ENCODE measurements at places on chromosomes 1 and 21. TPM values are rescaled to one million over a fixed set of nuclear protein-coding genes. Genes with fewer than 3 reads are reported as not detected.

Gene ANGPTL1
- not detected for total RNA-seq

Gene SAMD11
- total RNA-seq, result 16.2 TPM

Gene OR10J4
- total RNA-seq, result not detected

Gene TCHH
- total RNA-seq, result 0.30 TPM

Gene NCF2
- 1.1 TPM for total RNA-seq

Gene RGS8
- not detected for total RNA-seq

Gene ALG14
- 8.1 TPM for total RNA-seq

Gene C1orf56
- 6.2 TPM for total RNA-seq

Gene AIRE
- not detected for total RNA-seq

Gene SPATA6
- 1.3 TPM for total RNA-seq

Gene RSBN1
- 4.4 TPM for total RNA-seq

Gene FAM72B
- total RNA-seq, result 6.6 TPM

Gene MYOC
- total RNA-seq, result not detected

Gene GUCA2A
- not detected for total RNA-seq

Gene OR14K1
- total RNA-seq, result not detected

Gene PDE9A
- 1.2 TPM for total RNA-seq

Gene NOTCH2
- 36.6 TPM for total RNA-seq

Gene TBCE
- 40.4 TPM for total RNA-seq

Gene MAN1C1
- total RNA-seq, result 0.77 TPM

Gene KANK4
- total RNA-seq, result 0.32 TPM

Gene LCE2D
- not detected for total RNA-seq

Gene GPR61
- not detected for total RNA-seq

Gene PGLYRP4
- not detected for total RNA-seq

Gene POGK
- total RNA-seq, result 29.3 TPM

Gene MED8
- 37.9 TPM for total RNA-seq

Gene PLPPR4
- 0.02 TPM for total RNA-seq

Gene HSD3B1
- total RNA-seq, result not detected

Gene OLFML2B
- total RNA-seq, result 0.53 TPM

Gene FBXO2
- total RNA-seq, result 6.1 TPM

Gene MYOG
- total RNA-seq, result not detected

Gene ASPM
- total RNA-seq, result 20.7 TPM

Gene CFHR4
- not detected for total RNA-seq

Gene CNKSR1
- total RNA-seq, result 0.31 TPM

Gene KRTAP12-4
- not detected for total RNA-seq

Gene NHLH1
- total RNA-seq, result 0.76 TPM

Gene ARHGAP29
- 10.3 TPM for total RNA-seq

Gene KRTAP11-1
- not detected for total RNA-seq

Gene BROX
- 20.4 TPM for total RNA-seq

Gene KCNN3
- 0.03 TPM for total RNA-seq

Gene CHD1L
- total RNA-seq, result 31.5 TPM
